MG63 (cell line): ENCODE measurements at places on chromosomes 5 and 9. TPM values are rescaled to one million over a fixed set of nuclear protein-coding genes. Genes with fewer than 3 reads are reported as not detected.

- no peak for DNase-seq
Measured at GRCh38 chr5:173679909-173680630, 63.6 kb upstream of the BOD1 start.

DNA sequence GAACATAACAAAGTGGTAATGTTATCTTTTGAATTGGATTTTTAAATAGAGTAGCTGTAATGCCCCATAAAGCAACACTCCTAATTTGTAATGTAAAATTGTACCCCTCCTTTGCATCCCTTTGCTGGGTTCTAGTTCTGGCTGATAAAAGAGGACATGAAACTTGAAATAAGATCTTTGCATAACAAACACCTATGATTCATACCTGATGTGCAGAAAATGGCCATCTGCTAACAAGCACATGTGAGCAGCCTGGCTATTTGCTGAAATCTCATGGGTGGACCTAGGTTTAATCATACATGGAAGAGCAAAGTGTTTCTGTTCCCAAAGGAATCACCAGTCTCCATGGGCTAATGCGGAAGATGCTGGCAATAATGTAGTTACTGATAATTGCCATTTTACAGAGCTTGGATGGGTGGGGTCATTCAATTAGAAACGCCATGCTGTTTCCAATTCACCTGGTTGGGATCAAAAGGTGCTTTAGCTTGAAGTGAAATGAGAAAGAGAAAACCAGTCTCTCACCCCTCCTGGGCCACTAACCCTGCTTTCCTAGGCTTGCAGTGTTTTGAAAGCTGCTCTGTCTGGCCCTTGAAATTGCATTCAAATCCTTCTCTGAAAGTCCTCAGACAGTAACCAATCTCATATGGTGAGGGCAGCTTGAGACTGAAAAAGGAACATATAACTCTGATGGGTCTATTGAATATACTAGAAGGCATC is 585.1 kb downstream of the TLE4 start:
- no peak for DNase-seq

- no peak for DNase-seq
Measured at GRCh38 chr5:144275329-144275728, 104.7 kb downstream of the KCTD16 start.

DNA sequence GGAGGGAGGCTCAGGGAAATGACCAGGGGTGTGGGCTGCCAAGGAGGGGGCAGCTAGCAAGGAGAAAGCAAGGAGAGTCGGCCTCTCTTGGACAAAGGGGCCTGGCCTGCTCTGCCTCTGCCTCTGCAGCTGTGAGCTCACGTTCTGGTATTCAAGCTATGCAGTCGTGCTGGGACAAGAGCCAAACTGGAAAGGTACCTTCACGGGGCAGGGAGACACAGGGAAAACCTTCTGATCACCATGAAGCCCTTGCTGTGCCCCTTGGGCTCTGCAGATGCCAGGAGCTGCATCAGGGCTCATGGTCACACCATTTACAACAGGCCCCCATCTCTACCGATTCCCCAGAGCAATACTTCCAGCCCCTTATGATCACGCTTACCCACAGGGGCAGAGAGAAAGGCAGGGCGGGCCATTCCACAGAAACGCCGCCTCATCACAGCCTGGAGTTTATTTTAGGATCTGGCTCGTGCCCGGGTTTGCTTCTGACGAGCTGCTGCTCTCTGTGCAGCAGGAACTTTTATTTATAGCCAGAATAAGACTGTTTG is 63.2 kb downstream of the PRRT1B start:
- peak; percentile 91 for DNase-seq

DNA sequence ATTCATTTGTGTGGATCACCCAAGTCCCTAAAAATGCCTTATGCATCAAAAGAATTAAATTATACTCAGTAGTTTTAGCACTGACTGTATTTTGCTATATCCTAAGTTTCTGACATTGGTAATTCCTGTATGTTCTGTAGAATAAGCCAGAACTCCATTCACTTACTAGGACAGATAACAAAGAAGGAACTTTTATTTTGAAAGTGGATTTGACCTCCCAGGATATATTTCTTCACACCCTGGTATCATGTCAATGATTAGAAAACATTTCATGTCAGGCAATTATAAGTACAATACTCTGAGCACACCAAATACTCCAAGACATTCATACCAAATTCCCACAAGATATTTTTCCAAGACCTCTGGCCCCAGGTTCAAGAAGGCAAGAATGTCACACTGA is 28.7 kb upstream of the MYOT start:
- DNase-seq, result no peak

DNA sequence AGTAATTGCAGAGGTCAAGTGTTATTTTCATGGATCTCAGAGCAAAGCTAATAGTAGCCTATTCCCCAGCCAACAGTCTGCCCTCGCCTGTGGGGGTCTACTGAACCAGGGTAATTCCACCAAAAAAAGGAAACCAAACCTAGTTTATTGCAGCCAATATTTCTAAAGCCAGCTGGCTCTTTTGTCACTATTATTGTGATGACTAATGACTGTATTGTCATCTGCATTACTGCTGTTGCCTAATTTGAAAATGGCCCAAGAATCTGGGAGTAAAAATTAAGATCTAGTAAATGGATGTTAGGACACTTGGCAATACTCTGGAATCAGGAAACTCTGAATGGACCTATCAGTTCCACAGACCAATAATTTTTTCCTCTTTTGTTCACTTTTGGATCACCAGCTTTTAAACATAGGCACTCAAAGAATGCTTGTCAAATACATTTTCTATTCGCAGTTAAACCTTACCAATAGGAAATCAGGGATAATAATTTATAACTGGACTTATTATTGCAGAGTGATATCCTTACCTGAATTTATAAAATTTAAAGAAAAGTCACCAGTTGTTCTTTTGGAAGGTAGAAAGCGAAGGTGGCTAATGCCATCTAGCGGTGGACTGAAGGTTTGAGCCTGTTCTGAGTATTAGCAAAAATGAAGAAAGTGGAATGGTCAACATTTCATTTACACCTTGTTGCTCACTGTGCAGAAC is 69.2 kb downstream of the SYK start:
- no peak for DNase-seq

GRCh38 chr9:112487008-112487798 is 576 bp downstream of the KIAA1958 start:
- DNase-seq, result peak; percentile 66

GRCh38 chr5:54671111-54671531 is 153.6 kb downstream of the SNX18 start:
- no peak for DNase-seq

GRCh38 chr5:169828385-169828784 is 151.9 kb downstream of the INSYN2B start:
- DNase-seq, result no peak

- peak; percentile 25 for DNase-seq
Measured at GRCh38 chr5:56415356-56415765, 182.2 kb upstream of the ANKRD55 start.

Gene QRFP
- not detected in 2 replicates for total RNA-seq

Gene DRD1
- not detected in 2 replicates for total RNA-seq

Gene C9orf50
- not detected in 2 replicates for total RNA-seq

Gene ALG2
- 22.0 and 32.5 TPM in 2 replicates for total RNA-seq

Gene SCGB3A1
- total RNA-seq, result not detected in 2 replicates

Gene PSAT1
- total RNA-seq, result 182 and 230 TPM in 2 replicates

Gene TMEM252
- not detected in 2 replicates for total RNA-seq

Gene AKNA
- 0.17 and 1.4 TPM in 2 replicates for total RNA-seq
